Stimulated activated memory B cell treated with anti-CD40 and anti-IgM and Interleukin-4, amounts not matched to agents 10 μg/mL and 1 μg/mL and 100 μg/mL, for 72 hours (primary cell): ENCODE measurements at places on chromosomes 3 and 15.

DNA sequence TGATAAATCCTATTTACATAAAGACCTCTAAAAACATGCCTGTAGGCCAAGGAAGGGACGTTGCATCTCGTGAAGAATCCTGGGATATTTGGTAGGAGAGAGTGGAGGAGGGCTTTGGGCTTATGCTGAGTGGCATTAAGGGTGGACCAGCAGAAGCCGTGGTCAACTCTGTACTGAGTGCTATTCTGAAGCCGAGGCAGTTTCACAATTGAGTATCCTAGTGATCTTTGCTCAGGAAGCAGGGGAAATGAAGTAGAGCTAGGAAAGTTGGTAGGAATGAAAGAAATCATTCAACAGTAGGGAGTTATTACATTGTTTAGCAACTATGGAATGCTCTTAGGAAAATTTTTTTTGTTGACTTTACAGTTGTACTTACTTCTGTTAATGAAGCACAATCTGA is 24.2 kb downstream of the MCTP2 start:
- H3K36me3 ChIP-seq, result peaks cover 15% of the 10 kb centered on the region
- no peaks in the 10 kb centered on the region for H3K27me3 ChIP-seq
- H3K4me1 ChIP-seq, result peaks cover 75% of the 10 kb centered on the region
- H3K4me3 ChIP-seq, result no peak overlapping the region
- no peak for ATAC-seq

GRCh38 chr3:20054549-20054987 is 14.3 kb downstream of the KAT2B start:
- peak; percentile 93 for ATAC-seq
- no peak overlapping the region for H3K27ac ChIP-seq
- no peak overlapping the region for H3K4me3 ChIP-seq
- H3K36me3 ChIP-seq, result no peaks in the 10 kb centered on the region

DNA sequence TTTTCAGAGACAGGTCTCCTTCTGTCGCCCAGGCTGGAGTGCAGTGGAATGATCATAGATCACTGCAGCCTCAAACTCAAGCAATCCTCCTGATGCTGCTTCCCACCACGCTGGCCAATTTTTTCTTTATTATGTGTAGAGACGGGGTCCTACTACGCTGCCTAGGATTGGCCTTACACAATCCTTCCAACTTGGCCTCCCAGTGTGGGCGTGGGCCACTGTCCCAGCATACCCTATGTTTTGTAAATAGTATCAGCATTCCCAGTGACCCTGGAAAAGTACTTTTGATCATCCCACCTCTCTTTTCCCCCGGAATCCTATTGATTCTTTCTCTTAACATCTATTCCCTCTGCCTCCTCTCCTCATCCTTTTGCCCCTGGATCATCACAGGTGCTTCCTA is 36.9 kb downstream of the SLC28A2 start:
- H3K36me3 ChIP-seq, result no peaks in the 10 kb centered on the region
- no peaks in the 10 kb centered on the region for H3K4me1 ChIP-seq
- no peak overlapping the region for H3K4me3 ChIP-seq
- peaks cover 14% of the 10 kb centered on the region for H3K27me3 ChIP-seq

DNA sequence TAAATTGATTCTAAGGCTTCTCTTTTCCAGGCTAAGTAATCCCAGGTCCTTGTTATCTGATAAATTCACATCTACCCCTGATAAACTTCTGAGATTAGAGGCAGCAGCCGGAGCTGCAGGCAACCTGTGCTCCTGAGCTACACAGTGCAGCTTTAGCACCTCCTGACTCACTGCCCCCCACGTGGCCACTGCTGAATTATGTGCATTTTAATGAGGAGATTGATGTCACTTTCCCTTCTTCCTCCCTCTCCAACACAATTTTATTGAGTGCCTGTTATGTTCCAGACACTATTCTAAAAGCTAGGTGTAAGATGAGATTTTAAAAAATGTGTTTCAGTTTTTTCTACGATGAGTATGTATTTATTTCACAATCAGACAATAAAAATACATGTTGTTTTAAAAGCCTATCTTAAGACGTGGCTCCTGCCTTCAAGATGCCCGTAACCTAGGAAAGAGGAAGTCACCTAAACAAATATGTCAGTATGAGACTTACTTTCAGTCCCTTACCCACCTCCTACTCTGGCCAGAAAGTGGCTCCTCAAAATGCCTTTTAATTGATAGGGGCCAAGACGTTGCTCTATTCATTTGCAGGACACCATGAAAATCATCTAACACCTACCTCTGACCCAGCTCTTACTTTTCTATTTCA is 161.5 kb upstream of the PFN2 start:
- no peaks in the 10 kb centered on the region for H3K36me3 ChIP-seq
- H3K4me1 ChIP-seq, result peaks cover 8% of the 10 kb centered on the region
- peaks cover 26% of the 10 kb centered on the region for H3K27me3 ChIP-seq
- H3K27ac ChIP-seq, result peak overlapping the region; percentile 13
- no peak for ATAC-seq
- no peak overlapping the region for H3K4me3 ChIP-seq

DNA sequence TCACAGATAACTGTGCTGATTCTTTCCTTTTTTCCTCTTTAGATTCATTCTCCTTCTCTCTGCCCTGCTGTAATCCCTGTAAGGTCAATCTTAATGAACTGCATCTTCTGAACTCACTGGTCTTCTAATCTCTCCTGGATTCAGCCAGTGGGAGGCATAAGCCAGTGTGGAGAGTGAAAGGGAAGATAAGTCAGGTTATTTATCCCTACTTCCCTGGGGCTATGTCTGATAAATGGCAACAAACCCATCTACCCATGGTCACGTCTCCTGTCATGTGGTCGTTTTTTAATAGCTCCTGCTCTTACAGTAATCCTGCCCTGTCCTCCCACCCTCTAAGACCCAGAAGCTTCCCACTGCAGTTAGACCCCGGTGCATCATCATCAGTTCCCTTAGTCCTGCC is 199.6 kb upstream of the NAALADL2 start:
- no peaks in the 10 kb centered on the region for H3K36me3 ChIP-seq
- H3K27ac ChIP-seq, result no peak overlapping the region
- ATAC-seq, result no peak
- H3K27me3 ChIP-seq, result no peaks in the 10 kb centered on the region
- H3K4me3 ChIP-seq, result no peak overlapping the region

- H3K4me1 ChIP-seq, result no peaks in the 10 kb centered on the region
- H3K27me3 ChIP-seq, result no peaks in the 10 kb centered on the region
- no peak overlapping the region for H3K4me3 ChIP-seq
- ATAC-seq, result no peak
- no peak overlapping the region for H3K27ac ChIP-seq
These were observed 141.2 kb downstream of the SERPINI1 start for GRCh38 chr3:167876620-167877281.

GRCh38 chr3:134955874-134956273 is 160.8 kb downstream of the EPHB1 start:
- ATAC-seq, result no peak
- H3K36me3 ChIP-seq, result peaks cover 11% of the 10 kb centered on the region
- H3K4me1 ChIP-seq, result peaks cover 11% of the 10 kb centered on the region
- H3K27me3 ChIP-seq, result no peaks in the 10 kb centered on the region

- H3K36me3 ChIP-seq, result no peaks in the 10 kb centered on the region
- H3K27ac ChIP-seq, result no peak overlapping the region
- H3K4me3 ChIP-seq, result no peak overlapping the region
- H3K27me3 ChIP-seq, result no peaks in the 10 kb centered on the region
These were observed 169.2 kb downstream of the ROBO1 start for GRCh38 chr3:79598594-79598993.

GRCh38 chr3:126926684-126927400 is 56.1 kb upstream of the PLXNA1 start:
- ATAC-seq, result no peak
- H3K4me3 ChIP-seq, result no peak overlapping the region

DNA sequence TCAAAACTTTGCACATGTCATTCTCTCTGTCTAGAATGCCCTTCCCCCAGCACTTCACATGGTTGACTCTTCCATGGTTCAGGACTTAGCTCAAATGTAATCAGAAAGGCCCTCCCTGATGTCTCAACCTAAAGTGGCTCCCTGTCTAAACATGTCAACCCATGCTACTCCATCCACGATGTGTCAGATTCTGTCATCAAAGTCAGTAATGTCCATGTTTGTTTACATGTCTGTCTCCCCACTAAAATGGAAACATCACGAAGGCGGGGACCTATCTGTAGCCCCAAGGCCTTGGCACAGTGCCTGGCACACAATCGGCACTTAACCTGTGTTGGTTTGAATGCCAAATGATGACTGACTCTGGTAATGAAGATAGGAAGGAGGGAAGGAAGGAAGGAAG is 20.8 kb upstream of the SNTN start:
- no peak for ATAC-seq
- no peaks in the 10 kb centered on the region for H3K4me1 ChIP-seq
- H3K4me3 ChIP-seq, result no peak overlapping the region

DNA sequence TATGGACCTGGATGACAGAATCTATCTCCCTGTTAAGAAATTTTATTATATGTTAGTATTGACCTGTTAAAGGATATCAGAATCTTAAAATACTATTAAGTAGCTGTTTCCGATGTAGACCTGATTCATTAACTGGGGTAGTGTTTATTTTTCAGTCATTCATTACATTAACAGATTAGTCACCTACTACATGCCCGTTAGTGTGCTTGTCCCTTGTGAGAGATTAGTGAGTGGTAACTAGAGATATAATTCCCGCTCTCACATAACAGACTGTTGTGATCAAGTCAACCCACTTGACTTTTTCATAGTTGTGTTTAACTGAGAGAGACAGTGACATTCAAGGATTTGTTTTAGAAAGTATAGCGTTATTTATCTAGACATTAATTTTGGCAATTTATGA is 166.8 kb downstream of the TCF12 start:
- peaks cover 15% of the 10 kb centered on the region for H3K4me1 ChIP-seq
- H3K27ac ChIP-seq, result no peak overlapping the region

GRCh38 chr3:181930105-181930504 is 218.4 kb downstream of the SOX2 start:
- H3K27me3 ChIP-seq, result no peaks in the 10 kb centered on the region
- peak; percentile 70 for ATAC-seq
- no peak overlapping the region for H3K4me3 ChIP-seq
- peaks cover 24% of the 10 kb centered on the region for H3K4me1 ChIP-seq
- no peak overlapping the region for H3K27ac ChIP-seq
- no peaks in the 10 kb centered on the region for H3K36me3 ChIP-seq

DNA sequence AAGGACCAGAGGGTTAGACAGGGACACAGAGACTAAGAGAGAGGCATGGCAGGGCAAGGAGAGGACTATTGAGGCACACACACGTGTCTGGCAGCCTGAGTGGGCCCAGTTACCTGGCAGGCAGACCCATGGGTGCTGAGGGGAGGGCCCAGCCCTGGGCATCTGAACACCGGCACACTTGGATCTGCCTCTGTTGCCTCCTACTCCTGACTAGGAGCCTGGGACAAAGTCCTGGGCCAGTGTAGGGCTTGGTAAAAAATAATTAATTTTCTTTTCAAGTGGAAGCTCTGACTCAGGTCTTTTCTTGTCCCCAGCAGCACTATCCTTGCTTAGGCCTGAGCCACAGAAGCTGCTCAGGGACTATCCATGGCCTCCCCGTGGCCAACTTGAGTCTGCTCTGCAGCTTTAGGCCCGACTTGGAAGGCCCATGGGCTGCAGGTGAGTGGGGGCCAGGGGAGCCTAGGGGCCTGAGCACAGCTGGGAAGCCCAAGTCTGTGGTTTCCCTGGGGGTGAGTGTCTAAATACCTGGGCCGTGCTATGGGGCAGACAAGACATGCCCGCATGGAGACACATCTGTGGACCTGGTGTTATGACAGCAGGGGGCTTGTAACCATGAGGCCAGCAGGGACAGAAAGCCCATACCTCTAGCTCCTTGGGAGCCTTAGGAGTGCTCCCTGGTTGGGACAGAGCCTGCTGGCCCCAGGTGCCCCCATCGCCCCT is at the start of gene PTH1R:
Gene PTH1R, plus strand, starts transcription at position 316 of the 720 bp plus-strand sequence. CDS start 5,839 bp downstream, outside the sequence.
- H3K4me3 ChIP-seq, result no peak within 1 kb of the TSS
- no peaks in the 10 kb centered on the region for H3K36me3 ChIP-seq
- H3K27ac ChIP-seq, result no peak within 1 kb of the TSS

DNA sequence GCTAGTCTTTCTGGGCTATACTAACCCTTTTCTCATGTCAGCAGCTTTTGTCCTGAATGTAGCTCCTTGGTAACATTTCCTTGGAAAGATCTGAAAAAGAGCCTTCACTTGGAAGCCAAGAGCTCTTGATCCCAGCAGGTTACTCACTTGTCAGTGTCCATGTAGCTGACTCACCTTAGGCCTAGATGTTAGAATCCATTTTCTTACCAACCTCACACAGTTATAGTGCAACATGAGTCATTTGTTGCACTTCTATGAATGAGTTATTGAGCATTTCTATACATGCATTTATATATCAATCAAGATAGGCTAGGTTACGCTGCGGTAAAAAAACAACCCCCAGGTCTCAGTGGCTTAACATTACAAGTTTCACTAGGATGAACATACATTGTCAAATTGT is 106.8 kb upstream of the SLC7A14 start:
- no peaks in the 10 kb centered on the region for H3K4me1 ChIP-seq
- H3K36me3 ChIP-seq, result no peaks in the 10 kb centered on the region
- ATAC-seq, result no peak
- H3K27me3 ChIP-seq, result no peaks in the 10 kb centered on the region
- H3K4me3 ChIP-seq, result no peak overlapping the region

DNA sequence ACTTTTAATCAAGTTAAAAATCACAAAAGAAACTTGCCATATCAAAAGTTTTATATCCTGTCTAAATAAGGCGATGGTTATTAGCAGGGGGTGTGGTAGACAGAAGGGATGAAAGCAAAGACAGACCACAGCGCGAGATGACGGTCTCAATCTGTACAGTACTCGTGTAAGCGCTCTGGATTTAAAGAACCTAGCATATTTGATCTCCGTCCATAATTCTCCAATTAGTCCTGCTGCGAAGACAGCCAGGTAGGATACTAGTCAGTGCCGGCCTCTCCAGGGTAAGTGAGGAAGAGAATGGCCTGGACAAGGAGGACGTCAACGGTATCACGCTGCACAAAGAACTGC is 701 bp downstream of the SGO1 start:
- H3K36me3 ChIP-seq, result peaks cover 2% of the 10 kb centered on the region
- H3K27ac ChIP-seq, result no peak overlapping the region
- no peak overlapping the region for H3K4me3 ChIP-seq
- H3K27me3 ChIP-seq, result no peaks in the 10 kb centered on the region

DNA sequence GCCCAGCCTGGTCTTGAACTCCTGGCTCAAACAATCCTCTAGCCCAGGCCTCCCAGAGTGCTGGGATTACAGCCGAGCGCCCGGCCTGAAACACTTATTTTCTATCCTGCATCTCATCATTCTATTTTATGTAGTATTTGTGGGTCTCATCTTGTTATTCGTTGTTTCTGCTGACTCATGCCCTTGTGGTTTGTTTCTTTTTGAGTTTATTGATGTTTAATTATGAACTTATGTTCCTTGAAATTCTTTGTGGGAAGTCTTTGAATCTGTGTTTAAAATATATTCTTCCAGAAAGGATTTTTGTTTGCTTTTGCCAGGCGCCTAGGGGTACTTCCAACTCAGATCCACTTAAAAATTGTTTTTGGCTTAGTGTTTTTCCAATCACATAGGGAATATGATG is 78.3 kb upstream of the C15orf39 start:
- no peak overlapping the region for H3K4me3 ChIP-seq
- ATAC-seq, result no peak
- peaks cover 11% of the 10 kb centered on the region for H3K4me1 ChIP-seq
- no peak overlapping the region for H3K27ac ChIP-seq
